GM18507 (cell line): ENCODE measurements at places on chromosomes 1 and 21.

- DNase-seq = no peak
Observed at GRCh38 chr1:113804421-113805255, 7.6 kb downstream of the RSBN1 start.

- DNase-seq = no peak
Observed at GRCh38 chr1:91120421-91120820, 98.6 kb upstream of the ZNF644 start.

DNA sequence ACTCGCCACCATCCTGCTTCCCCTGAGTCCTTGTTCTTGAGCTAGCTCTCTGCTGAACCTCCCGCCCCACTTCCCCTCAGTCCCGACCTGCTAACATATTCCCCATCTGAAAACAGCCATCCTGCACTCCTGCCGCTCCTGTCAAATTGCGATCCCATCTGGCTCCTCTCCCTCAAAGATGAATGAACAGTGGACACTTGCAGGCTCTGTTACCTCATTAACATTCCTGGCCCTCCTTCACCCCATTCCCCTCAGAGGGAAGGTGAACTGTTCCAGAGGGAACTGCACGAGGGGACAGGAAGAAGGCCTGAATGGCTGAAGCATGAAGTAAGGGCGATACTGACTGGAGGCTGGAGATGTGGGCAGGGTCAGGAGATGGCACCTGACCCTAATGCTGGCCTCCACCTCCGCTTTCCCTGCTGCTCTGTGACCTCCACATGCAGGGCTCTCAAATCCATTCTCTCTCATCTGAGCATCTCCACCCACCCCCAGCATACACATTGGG, 7.4 kb upstream of the CELSR2 start:
- DNase-seq = no peak

GRCh38 chr1:90204023-90204590, 209.2 kb downstream of the ZNF326 start:
- no peak for DNase-seq

- DNase-seq = no peak
Observed at GRCh38 chr21:33789697-33790096, 125.9 kb downstream of the ATP5PO start.

GRCh38 chr21:45284456-45284741, 3.3 kb downstream of the POFUT2 start:
- DNase-seq = no peak

DNA sequence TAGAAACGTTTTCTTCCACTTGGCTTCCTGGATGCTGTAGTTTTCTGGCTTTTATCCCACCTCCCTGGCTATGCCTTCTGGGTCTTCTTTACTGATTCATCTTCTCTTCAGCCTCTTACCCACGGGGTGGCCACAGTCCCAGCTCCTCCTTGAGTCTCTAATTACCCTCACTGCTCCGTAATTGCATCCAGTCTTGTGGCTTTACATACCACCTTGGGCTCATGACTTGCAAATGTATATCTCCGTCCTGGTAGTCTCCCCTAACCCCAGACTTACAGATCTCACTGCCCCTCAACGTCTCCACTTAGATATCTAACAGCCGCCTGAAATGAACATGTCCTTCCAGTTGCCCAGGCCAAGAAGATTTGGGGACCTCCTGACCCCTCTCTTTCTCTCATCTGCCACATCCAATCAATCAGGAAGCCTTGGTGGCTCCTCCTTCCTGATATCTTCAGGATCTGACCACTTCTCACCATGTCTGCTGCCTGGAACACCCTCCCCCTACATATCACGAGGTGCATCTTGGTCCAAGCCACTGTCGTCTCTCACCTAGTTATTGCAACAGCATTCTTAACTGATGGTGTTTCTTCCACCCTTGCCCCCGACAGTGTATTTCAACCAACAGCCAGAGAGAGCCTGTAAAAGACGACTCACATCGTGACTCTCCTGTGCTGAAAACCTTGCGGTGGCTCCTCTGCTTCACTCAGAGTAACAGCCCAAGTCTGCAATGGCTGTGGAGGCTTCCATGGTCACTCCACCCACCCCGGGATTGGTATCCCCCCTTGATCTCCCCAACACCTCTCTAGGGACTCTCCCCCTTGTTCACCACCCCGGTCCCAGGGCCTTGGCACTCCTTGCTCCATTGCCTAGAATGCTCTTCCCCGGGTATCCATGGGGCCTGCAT, 219.0 kb upstream of the POU3F1 start:
- DNase-seq = no peak
